8988T (cell line): ENCODE measurements at places on chromosomes 7 and 10.
A peak's percentile ranks its signal among the peaks of the same experiment; 100 is the strongest.

- no peak for DNase-seq
These were observed 833.8 kb downstream of the GRID1 start for GRCh38 chr10:85532773-85533172.

DNA sequence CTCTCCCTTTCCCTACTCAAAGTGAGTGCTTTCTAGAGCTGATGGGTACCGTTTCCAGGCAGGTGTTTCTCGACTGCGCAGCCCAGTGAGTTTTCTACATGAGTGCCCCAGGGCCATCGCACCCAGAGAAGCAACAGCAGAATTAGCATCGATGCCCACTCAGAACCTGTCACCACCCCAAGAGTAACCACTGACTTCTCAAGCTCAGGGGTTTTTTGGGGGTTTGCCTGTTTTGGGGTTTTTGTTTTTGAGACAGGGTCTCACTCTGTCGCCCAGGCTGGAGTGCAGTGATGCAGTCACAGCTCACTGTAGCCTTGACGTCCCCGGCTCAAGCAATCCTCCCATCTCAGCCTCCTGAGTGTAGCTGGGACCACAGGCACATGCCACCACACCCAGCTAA lies 25.7 kb downstream of the SNX8 start:
- no peak for DNase-seq

- DNase-seq = no peak
These were observed 29.5 kb downstream of the R3HCC1L start for GRCh38 chr10:98163941-98164340.

GRCh38 chr10:85615556-85615955 lies 751.0 kb downstream of the GRID1 start:
- no peak for DNase-seq

GRCh38 chr10:26721561-26721960 lies 24.1 kb downstream of the PDSS1 start:
- DNase-seq = no peak

- DNase-seq = no peak
These were observed 121.2 kb downstream of the ZMIZ1 start for GRCh38 chr10:79189853-79190435.

DNA sequence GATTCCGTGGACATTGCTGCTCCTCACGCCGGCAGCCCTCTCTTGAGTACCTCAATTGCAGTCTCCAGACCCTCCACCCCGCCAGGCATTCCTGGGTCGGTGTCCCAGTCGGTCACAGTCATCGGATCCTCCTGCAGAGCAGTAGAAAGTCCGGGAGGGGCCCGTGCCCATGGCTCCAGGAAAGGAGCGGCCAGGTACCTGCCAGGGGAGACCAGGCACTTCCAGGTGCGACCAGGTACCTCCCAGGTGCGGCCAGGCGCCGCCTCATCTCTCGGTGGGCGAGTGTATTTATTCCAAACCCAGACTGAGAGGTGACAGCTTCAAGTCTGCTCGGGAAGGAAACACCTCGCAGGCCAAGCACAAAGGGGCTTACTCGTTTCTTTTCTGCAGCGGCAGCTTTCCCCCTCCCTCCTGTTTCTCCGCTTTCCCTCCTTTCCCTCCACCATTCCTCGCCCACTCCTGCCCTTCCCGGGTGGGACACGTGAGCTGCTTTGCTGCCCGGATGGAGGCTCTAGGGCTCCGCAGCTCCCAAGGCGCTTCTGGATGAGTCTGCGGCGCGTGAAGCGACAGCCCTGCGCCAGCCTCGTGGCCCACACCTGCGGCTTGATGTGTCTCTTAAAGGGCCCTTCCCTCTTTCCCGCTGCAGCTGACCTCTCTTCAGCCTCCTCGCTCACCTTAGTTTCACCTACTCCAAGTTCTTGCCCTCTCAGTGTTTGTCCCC lies 39.4 kb upstream of the AGK start:
- DNase-seq = no peak

GRCh38 chr10:63129888-63130287 lies 3.2 kb upstream of the NRBF2 start:
- no peak for DNase-seq

GRCh38 chr7:98252425-98253054 lies 508 bp upstream of the TECPR1 start:
- DNase-seq = no peak

DNA sequence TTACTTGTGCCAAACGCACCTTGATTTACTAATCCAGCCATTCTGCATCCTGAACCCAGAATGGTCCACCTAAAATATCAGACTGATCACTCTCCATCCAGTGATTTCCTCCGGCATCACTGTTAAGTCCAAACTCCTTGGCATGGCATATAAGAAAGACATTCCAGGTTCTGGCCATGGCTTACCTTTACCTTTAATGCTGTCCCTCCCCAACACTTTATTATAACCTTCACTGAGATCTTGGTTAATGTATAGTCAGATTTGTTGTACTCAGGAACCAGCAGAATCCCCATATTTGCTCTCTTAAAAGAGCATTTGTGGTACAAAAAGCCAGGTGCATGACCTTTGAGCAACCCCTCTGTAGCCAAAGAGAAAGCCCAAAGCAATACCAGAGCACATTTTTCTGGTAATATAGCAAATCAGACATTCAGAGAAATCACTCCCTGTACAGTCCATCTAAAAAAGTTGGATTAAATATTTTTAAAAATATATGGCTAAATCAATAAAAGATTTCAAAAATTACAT lies 10.2 kb downstream of the UMAD1 start:
- DNase-seq = no peak

- no peak for DNase-seq
These were observed 18.4 kb upstream of the KLF6 start for GRCh38 chr10:3803295-3803926.

DNA sequence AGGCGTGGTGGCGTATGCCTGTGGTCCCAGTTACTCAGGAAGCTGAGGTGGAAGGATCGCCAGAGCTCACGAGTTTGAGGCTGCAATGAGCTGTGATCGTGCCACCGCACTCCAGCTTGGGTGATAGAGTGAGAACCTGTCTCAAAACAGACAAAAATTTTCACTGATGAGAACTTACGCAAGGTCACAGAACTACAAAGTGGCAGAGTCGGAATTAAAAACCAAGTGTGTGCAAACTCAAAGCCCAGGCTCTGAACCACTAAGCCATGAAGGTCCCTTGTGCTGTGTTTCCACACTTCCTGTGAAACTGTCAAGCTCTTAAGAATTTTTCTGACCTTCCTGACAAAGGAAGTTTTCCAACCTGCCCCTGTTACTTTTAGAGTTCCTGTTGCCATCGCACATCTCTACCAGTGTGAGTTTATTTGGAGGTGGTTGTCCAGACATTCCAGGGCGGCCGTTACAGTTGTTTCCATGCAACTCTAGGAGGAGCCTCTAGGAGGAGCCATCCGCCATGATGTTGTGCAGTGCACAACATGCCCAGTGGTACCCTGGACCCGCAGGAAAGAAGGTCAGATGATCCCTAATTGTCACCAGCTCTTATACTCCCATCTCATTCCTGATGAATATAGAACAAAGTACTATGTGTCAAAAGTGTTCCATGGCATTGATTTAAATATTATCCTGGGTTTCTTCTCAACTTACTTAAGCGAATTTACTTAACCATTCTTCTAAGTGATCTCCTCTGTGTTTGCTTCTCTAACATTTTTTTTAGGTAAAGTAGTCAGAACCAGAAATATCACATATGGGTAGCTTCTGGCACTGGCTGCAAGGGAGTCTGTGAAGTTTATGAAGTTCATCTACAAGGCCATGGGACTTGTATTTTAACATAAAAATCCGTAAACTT lies 49.0 kb upstream of the LYZL1 start:
- peak; percentile 30 for DNase-seq

- DNase-seq = no peak
These were observed 101.6 kb upstream of the ABCB5 start for GRCh38 chr7:20513897-20514296.

GRCh38 chr7:98826387-98826786 lies 43.4 kb downstream of the TMEM130 start:
- no peak for DNase-seq

DNA sequence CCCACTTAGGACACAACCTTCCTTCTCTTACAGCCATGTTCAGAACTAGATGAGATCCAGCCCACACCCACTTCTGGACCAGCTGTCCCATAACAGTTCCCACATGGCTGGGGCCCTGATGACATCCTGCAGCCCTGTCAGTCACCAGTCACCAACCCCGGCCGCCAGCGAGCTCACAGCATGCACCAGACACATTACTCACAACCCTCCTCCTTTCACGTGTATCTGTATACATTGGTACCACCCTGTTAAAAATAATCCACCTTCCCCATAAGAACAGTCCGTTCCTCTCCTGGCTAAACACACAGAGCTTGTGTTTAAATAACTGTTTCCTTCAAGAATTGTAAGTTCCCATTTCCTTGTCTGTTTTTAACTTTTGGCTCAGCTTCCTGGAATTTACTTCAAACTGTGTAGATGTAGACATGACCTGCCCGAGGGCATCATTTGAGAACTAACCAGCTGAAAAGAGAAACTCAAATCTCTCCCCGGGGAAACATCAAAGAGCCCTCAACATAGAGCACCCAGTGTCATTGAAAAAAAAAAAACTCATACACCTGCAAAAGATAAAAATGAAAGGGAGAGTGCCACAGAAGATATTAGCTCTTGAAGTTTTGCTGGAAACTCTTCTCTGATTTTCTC lies 26.0 kb upstream of the PRLHR start:
- no peak for DNase-seq

GRCh38 chr7:1703441-1703840 lies 33.4 kb downstream of the ELFN1 start:
- DNase-seq = no peak

- DNase-seq = no peak
These were observed 227.1 kb downstream of the ADRA2A start for GRCh38 chr10:111303887-111304286.

DNA sequence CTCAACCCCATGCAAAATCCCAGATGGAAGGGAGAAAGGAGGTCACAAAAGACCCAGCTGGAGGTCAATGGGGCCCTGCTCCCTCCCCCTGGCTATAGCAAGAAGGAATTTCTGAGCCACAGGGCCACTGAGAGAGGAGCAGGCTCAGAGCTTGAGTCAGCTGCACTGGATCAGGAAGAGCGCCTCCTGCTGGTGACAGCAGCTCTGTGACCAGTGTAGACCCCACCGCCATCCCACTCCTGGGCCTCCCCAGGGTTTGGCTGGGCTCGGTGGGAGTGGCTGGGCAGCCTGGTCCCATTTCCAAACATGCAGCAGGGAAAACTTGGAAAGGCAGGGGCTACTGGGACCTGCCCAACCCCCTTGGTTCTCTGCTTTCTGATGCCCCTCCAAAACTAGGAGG lies 31.5 kb upstream of the PRLHR start:
- DNase-seq = no peak

GRCh38 chr7:46812101-46812675 lies 769.7 kb downstream of the TNS3 start:
- no peak for DNase-seq

- DNase-seq = no peak
These were observed 1133.9 kb upstream of the LRRTM3 start for GRCh38 chr10:65791979-65792378.

DNA sequence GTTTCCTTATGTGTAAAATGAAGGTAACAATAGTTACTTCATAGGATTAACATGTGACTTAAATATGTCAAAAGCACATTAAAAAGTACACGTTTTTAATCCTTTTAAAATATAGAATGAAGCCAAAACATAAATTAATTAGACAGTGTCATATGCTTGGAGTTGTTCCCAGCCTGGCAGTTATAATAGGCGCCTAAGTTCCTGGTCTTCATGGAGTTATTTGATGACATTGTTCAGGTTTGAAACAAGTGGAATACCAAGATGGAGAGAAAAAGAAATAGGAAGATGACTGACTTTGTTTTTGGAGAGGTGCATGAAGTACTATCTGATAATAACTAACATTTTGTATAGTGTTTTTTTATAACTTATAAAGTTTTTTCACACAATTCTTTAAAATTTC lies 67.3 kb downstream of the ZNRF2 start:
- no peak for DNase-seq

DNA sequence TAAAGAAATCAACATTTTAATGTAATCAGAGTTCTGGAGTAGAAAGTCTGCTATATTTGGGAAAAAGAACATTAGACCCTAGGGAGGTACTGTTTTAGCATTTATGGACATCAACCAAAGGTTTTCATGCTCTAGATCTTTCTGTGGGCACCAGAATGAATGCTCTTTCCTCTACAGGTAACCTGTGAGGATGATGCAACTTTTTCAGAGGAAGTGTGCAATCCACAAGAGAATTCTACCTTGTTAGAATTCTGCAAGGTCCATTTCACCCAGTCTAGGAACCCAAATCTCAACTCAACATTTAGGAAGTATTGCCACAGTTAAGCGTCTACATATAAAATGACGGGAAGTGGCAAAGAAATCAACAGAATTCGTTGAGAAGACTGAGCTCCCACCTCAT lies 139.9 kb upstream of the FAM171A1 start:
- DNase-seq = no peak

GRCh38 chr7:55441774-55442522 lies 76.8 kb downstream of the LANCL2 start:
- no peak for DNase-seq

- DNase-seq = no peak
These were observed 38.3 kb upstream of the RAPGEF5 start for GRCh38 chr7:22395222-22395621.

- no peak for DNase-seq
These were observed 126.7 kb downstream of the NRCAM start for GRCh38 chr7:108329514-108329913.

- DNase-seq = no peak
These were observed 116.1 kb downstream of the POM121L12 start for GRCh38 chr7:53151496-53151895.

GRCh38 chr10:60042914-60043313 lies 136.6 kb upstream of the CCDC6 start:
- no peak for DNase-seq

- DNase-seq = peak; percentile 82
These were observed 55.2 kb downstream of the PWWP2B start for GRCh38 chr10:132452216-132452650.

DNA sequence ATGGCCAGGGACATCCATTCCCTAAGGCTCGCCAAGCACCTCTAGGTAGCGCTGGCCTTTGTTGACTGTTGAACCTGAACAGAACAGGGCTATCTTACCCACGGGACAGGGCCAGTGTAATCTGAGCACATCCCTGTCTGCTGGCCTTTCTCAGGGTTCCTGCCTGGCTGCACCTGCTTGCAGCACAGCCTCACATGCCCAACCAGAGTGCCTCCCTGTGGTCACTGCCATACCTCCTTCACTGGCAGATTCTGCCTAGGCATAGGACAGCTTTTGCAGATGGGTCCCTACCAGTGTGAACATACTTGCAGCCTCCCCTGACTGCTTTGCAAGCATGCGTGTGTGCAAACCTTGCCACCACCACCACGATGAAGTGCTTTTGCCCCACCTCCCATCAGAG lies 15.8 kb upstream of the LIPN start:
- no peak for DNase-seq

- DNase-seq = no peak
These were observed 140.3 kb upstream of the LAMB4 start for GRCh38 chr7:108270385-108271015.

DNA sequence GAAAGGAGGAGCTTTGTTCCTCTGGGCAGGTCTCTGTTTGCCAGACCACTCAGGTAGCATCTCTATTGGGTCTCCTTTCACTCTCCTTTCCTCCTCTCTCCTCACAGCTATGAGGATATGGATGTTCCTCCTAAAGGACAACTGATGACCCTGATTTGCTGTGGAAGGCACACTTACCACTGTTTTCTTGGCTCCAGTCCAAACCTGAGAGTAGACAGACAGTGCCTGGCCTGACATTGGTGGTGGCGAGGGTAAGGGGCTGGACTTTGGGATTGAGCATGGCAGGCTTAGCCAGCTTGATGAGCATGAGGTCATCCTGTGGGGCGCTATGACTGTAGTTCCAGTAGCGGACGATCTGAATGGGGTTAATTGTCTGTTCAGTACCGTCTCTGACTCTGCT lies 3.6 kb downstream of the PRSS37 start:
- DNase-seq = no peak
